ENCODE measurements at places on chromosomes 3 and 15.
A peak's percentile ranks its signal among the peaks of the same experiment; 100 is the strongest.

DNA sequence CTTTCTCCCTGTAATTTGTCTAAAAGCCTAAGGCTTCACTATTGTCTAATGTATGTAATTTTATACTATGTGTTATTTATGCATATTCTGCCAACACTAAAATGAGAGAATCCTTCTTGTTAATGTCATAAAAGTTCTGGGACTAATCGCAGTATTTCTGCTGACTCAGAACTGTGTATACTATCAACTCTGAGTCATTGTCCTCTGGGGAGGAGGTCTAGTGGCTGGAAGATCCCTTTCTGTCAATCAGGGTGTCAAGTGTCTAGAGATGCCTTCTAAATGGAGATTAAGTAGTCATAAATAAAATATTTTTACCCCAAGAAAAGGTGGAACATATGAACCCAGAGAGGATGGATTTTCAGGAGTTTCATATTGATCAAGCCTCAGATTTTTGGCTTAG, 473.4 kb downstream of the AGBL1 start:
- no peak for DNase-seq

GRCh38 chr3:53160660-53161449, at the start of gene PRKCD:
Gene PRKCD (plus strand): TSS chr3:53161209. CDS start chr3:53178423, 17,214 bp downstream.
- DNase-seq, result peak; percentile 84

GRCh38 chr3:195207731-195208130, 63.2 kb downstream of the XXYLT1 start:
- DNase-seq, result no peak

DNA sequence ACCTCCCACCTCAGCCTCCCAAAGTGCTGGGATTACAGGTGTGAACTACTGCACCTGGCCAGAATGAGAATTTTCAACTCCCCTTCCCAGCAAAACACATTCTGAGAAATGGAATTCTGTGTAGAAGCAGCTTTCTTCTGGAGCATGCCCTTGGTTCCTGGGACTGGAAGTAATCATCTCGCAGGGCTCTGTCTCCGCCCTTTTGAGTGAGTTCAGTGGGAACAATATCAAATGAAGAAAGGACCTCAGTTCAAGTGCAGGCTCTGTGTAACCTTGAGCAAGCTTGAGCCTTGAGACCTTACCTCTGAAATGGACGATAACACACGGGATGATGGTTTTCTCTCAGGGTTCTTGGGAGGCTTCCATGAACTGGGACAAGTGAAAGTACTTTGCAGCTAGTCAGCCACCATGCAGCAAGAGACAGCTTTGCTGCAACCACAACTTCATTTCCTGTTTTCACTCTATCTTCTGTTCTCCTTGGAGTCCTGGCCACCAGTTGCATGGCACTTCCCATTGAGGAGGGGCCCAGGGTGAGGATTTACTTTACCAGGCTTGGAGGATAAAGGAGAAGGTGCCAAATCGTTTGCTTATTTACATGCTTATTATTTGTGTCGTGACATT, 35.7 kb upstream of the IGF1R start:
- no peak for DNase-seq

DNA sequence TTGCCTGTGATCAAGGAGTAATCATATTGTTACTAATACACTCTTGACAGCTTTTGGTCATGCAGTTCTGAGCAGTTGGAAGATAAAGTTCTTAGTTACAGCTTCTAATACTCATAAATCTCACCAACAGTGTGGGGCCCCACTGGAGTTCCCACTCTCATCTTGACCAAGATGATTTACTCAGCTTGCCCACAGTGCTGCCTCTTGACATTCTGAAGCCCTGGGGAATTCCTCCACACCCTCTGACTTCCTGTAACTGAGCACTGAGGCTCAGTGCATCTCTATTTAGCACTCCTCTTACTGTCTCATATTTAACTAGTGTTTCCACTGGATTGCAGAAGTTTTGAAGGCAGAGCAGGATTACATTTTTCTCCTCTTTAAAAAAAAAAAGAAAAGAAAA, 1.9 kb upstream of the ARL6IP5 start:
- DNase-seq, result peak; percentile 67

DNA sequence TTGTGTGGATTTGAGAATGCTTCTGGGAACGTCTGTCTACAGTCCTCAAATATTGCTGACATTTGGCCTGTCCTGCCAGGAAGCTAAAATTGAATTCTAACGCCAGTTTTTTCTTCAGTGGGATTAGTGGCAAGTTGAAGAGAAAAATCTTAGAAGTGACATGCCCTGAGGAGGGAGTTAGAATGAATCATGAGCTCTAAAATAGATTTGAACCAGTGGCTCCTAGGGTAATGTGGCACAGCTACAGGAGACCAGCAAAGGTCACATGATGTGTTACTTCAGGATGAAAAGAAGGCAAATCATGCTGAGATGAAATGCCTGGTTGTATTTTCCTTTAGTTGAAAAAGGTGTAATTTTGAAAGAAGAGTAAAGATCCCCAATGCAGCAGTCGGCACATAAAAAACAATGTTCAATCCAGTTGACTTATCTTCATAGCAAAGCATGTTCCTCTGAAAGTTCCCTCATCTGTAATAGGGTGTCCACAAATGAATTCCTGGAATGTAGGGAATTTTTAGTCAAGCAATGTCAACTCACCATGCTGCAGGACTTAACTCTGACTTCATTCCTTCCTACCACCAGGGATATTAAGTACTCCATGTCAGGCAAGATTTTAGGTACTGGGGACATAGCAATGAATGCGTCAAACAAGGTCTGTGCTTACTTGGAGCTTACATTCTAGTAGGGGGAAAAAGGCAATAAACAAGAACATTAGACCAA, 171.6 kb downstream of the CADPS start:
- no peak for DNase-seq

DNA sequence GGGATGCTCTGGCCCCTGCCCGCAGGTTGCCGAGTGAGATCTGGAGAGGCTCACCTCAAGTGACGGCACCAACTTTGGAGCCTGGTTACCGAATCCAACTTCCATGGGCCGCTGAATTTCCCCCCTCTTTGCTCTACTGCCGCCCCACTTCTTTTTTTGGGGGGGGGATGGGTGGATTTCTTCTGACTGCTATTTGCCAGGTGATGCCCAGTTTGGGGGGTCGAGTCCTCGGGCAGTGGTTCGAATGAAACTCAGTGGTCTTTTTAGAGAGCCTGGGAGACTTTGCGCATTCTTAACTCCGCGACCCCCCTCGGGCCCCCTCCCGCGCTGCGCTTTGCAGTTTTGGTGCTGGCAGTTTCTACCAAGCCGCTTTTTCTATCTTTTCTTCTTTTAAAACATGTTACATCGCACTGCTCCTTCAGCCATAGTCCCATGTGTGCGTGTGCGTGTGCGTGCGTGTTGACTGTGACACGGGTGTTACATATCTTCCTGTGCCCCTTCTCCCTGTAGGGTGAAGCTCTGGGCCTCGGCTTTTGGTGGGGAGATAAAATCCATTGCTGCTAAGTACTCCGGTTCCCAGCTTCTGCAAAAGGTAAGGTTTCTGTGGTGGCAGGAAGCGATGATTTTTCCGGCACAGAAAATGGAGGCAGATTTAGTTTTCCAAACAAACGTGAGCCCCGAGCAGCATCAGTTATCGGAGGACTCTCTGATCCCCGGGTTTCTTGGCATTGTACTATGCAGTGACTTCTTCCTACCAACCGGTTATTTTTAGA, 837 bp downstream of the CACNA2D3 start:
- no peak for DNase-seq

DNA sequence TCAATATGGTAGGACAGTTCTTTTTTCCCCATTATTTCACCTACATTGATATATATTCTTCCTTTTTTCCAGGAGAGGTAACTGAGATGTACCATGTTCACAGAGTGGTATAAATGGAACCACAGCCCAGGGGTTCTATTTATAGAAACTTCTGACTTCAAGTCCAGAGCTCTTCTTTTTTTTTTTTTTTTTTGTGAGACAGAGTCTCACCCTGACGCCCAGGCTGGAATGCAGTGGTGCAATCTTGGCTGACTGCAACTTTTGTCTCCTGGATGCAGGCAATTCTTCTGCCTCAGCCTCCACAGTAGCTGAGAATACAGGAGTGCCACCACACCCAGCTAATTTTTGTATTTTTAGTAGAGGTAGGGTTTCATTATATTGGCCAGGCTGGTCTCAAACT, 267.1 kb upstream of the TPRG1 start:
- DNase-seq, result peak; percentile 55

DNA sequence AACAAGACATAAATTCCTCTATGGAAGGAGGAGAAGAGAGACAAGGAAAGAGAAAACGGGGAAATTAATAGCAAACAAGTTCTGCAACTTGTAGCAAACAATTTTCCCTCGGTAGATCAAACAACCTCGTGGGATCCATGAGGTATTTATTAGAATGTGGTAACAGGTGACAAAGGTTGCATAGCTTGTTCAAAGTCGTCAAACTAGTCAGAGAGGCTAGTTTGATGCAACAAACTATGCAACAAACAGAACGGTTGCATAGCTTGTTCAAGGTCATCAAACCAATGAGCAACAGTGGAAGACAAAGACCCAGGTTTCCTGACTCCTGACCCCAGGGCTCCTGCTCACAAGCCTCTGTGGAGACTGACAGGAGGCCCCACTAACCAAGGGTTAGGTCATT, 20.7 kb downstream of the MB21D2 start:
- no peak for DNase-seq

GRCh38 chr15:86101818-86102217, 22.1 kb downstream of the AGBL1 start:
- no peak for DNase-seq

- no peak for DNase-seq
These were observed 153.9 kb upstream of the TPM1 start for GRCh38 chr15:62888623-62889022.

DNA sequence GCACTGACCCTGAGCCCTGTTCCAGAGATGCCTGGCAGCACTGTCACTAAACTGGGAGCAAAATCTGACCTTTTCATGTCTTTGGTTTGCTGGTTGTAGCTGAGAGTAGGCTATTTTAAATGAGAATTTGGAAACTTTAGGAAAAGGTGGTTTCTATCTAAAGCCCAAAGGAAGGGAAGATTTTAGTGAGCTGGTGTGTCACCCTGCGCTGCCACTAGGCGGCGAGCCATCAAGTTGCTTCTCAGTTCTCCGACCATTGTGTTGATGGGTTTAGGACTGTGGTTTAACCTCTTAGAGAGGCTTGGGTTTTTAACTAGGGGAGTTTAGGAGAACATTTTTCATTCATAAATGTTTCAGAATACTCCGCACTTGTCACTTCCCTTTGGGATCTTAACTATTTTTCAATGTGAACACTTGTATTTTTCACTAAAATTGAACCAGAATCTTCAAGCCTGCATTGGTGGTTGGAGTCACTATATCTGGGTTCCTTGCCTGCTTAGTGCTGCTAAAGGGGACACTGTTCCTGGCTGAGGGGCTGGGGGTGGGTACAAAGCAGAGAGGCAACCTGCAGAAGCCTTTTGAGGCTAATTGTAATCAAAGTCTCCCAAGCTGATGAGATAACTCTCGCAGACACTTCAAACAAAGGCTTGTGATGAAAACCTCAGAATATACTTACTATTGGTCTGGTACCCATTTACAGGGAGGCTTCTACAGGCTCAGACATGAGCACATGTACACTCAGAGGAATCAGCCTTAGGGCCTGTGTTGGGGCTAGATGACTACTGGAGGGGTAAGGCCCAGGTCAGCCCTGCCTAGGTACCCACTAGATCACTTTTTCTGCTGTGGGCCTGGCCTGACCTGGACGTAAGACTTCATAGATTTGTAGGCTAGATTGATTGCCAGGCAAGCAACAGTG, 16.8 kb downstream of the EXOSC7 start:
- no peak for DNase-seq

DNA sequence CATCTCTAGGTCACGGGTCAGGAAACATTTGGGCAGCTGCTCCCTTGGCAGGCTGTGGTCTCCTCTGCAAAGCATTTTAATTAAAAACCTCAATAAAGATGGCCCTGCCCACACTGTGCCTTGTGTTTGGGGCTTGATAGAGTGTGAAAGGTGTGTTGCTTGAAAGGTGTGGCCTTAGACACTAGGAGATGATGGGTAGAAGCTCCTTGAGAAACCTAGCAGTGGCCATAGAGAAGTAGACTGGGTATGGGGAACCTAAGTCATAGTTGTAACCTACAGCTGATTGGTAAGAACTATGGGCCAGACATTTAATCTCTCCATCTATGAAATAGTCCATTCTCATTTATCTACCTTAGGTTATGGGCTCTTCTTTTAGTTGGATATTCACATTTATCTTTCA, 3.3 kb downstream of the JAGN1 start:
- no peak for DNase-seq

- peak; percentile 57 for DNase-seq
These were observed 207.1 kb downstream of the TBC1D2B start for GRCh38 chr15:77870195-77871065.

GRCh38 chr3:50473768-50474167, 29.7 kb downstream of the CACNA2D2 start:
- no peak for DNase-seq

DNA sequence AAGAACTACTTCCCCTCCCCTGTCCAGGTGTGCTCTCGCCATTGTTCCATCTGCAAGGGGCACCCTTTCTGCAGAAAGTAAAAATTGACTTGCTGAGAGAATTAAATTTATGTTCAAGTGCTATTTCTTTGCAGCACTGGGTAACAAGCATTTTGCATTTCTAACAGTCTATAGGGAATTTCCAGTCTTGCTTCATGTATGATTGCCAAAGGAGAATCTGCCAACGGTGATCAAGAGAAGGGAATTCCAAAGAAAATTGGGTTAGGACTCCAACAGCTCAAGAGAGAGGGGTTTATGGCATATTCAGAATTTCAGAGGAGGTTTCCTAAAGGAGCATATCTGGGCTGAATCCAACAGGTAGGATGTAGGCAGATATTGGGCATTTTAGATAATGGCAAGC, 136.7 kb upstream of the WNT5A start:
- no peak for DNase-seq

DNA sequence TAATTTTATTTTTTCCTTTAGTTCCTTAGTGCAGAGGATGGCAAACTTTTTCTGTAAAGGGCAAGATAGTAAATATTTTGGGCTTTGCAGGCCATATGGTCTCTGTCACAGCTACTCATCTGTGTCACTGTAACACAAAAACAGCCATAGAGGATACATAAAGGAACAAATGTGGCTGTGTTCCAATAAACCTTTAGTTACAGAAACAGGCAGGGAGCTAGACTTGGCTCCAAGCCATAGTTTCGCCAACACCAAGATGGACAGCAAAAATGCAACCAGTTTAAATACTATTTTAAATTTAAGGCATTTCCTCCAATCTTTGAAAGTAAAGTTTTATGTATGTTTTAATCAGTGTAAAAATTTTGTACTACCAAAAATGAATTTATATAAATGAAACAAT, 753.4 kb downstream of the FHIT start:
- DNase-seq, result no peak

GRCh38 chr3:47645551-47645950, 66.9 kb upstream of the CSPG5 start:
- no peak for DNase-seq

GRCh38 chr3:58646503-58646902, 20.1 kb downstream of the FAM3D start:
- no peak for DNase-seq

DNA sequence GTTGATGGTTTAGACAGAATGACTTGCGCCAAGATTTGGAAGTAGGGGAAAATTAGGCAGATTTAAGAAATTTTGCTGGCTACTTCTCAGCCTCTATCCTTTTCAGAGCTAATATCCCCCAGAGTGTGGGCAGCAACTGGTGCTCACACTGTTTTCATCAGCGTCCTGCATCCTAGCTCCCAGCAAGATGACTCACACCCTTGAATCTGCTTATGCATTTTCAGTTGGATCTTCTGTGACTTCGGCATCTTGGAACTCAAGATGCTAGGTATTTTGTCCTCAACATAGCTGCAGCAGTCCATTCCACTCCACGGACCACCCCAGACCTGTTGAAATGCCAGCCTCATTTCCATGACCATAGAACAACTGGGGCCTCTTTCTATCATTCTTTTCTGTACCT, 336.1 kb upstream of the NR2F2 start:
- peak; percentile 25 for DNase-seq
